ENCODE measurements at places on chromosomes 4 and X.

GRCh38 chrX:110409925-110410324 is 51.3 kb downstream of the RTL9 start:
- no peak for DNase-seq

- DNase-seq, result no peak
Observed at GRCh38 chr4:13093170-13093569, 391.0 kb downstream of the RAB28 start.

DNA sequence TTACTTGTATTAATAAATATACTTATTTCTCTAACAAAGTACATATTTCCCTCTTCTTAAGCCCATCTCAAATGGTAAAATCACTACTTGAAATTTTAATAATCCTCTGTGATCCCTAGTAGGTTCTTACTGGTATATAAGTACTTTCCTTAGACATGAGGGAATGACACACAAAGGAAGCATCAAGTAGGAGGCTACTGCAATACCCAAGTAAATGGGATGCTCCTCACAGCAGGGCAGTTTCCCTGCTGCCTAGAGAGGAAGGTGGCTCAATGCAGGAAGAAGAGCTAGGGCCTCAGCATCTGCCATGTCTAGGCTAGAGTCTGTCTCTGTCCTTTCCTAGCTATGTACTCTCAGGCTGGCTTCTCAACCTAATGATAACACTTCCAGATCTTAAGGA is 122.1 kb upstream of the DIPK2B start:
- DNase-seq, result no peak

GRCh38 chr4:143189528-143189927 is 4.8 kb downstream of the USP38 start:
- no peak for DNase-seq

GRCh38 chr4:105135785-105136184 is 10.9 kb upstream of the TET2 start:
- no peak for DNase-seq

GRCh38 chr4:169617306-169617705 is 3.1 kb upstream of the CLCN3 start:
- DNase-seq, result no peak

DNA sequence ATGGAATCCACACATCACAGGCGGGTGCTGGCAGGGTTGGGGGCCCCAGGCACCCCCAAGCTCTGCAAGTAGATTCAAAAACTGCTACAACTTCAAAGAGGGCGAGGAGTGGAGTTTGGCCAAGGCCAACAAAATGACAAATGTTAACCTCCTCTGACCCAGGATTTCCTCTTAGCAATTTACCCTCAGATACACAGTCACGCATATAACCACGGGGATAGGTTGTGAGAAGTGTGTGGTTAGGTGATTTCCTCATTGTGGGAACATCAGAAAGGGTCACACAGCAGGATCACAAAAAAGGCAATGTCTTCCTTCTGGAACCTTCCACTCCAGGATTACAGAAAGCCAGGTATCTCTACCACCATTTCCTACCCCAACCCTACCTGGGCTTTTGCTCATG is 62.4 kb downstream of the C4orf50 start:
- DNase-seq, result no peak

DNA sequence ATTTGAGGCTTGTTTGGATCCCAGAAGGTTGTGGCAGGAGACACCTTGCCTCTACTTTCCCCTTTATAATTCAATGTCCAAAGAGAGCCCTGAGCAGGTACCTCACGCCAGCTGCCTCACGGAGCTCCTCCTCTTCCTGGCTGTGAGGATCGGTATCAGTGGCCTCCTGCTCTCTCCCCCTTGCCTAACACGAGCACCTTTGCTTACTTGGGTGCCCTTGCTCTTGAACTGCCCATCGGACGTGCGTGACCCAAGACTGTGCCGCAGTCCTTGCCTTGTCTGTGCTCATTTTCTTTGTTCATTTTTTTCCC is 27.8 kb upstream of the MSANTD1 start:
- no peak for DNase-seq

DNA sequence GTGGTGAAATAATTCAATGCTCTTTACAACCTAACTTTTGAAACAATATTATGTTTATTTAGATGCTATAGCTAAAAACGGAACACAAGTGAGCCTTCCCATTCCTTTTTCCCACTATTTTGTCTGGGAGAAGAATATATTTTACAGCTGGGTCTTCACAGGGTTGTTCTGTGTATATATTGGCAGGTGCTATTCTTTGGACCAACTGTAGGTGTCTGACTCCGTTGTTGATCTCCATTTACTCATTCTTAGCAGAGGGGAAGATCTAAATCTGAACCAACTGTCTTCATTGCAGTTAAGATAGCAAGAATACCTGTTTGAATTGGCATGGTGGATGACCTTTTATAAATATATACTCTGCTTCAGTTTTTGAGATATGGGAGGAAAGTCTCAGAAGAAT is 257.4 kb downstream of the CFAP299 start:
- no peak for DNase-seq

DNA sequence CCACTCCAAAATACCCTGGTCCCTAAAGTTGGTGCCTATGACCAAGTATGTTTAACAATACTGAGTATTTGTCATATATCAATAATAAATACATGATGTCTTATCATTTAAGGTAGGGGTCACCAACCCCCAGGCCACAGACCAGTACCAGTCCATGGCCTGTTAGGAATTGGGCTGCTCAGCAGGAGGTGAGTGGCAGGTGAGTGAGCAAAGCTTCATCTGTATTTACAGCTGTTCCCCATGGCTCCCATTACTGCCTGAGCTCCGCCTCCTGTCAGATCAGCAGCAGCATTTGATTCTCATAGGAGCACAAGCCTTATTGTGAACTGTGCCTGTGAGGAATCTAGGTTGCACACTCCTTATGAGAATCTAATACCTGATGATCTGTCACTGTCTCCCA is 126.2 kb downstream of the HNRNPD start:
- no peak for DNase-seq

GRCh38 chr4:123345935-123346300 is 50.7 kb upstream of the SPRY1 start:
- DNase-seq, result no peak

- no peak for DNase-seq
Observed at GRCh38 chr4:96642490-96642889, 802.6 kb downstream of the PDHA2 start.

DNA sequence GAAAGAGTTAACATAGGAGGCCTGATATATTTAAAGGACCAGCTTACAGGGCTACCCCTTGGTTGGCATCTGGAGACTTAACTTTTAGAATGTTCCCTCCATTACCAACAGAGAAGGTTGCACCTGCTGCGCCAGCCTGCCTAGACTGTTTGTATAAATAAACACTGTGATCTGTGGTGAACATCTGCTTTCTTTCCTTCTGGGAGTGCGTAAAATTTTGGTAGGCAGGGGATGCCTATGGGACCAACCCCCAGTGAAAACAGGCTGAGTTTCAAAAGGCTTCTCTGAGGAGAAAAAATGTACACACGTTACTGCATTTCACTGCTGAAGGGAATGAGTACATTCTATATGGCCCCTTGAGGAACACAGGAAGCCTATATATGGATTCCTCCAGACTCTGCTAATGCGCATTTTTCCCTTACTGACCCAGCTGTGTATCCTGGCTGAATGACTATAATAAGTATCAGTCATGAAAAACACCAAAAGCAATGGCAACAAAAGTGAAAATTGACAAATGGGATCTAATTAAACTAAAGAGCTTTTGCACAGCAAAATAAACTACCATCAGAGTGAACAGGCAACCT is 13.8 kb downstream of the CENPC start:
- no peak for DNase-seq

DNA sequence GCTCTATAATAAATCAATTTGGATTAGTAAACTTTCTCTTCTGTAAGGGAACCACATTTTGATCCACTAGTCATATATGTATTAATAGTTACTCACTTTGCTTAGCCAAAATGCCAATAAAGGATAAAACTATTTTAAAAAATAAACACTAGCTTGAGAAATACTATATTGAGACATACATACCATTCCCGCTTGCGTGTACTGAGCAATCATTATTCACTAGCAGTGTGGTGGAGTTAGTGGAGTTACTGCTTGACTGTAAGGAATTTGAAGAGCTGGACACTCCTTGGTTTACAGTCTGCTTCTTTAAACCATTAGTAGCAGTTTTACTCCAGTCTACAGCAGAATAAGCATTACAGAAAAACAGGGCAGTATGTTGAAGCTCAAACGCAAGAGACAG is 10.8 kb upstream of the PHKA2 start:
- DNase-seq, result no peak

DNA sequence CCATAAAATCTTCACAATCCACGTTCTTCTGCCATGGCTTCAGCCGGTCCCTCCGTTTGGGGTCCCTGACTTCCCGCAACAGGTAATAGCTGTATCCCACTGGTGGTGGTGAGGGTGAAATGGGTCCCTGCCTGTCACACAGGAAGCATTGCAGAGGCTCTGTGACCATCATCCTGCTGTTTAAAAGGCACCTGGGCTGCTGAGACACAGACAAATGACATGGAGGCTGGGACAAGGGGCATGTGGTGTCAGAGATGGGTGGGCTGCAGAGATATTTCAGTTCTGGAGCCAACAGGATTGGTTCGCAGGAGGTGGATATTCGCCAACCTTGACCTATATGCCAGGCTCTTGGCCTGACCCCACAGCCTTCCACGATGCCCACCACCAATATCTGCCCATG is 82.1 kb downstream of the JAKMIP1 start:
- DNase-seq, result no peak

DNA sequence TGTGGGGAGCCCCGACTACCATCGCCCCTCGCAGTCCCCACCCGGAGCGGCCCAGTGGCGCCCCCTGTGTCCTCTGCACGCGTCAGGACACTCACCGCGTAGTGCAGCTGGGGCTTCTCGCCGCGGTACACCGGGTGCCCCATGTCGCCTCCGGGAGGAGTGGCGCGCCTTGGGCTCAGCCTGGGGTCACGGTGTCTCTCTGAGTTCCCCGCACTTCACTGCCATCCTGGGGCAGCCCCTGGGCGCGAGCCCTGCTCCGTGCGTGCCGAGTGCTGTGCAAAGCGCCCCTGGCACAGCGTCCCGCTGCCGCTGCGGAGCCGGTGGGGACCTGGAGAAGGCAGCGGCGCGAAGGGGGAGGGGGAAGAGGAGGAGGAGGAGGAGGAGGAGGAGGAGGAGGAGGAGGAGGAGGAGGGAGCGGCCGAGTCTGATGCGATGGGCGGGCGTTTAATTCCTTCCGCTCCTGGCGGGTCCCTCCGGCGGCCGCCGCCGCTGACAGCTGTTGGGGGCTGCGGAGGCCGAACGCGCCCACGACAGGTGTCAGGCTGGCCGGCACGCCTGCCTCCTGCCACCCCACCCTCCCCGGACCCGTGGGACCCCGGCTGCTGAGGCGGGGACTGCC is 134.3 kb downstream of the AMELX start:
- DNase-seq, result no peak

DNA sequence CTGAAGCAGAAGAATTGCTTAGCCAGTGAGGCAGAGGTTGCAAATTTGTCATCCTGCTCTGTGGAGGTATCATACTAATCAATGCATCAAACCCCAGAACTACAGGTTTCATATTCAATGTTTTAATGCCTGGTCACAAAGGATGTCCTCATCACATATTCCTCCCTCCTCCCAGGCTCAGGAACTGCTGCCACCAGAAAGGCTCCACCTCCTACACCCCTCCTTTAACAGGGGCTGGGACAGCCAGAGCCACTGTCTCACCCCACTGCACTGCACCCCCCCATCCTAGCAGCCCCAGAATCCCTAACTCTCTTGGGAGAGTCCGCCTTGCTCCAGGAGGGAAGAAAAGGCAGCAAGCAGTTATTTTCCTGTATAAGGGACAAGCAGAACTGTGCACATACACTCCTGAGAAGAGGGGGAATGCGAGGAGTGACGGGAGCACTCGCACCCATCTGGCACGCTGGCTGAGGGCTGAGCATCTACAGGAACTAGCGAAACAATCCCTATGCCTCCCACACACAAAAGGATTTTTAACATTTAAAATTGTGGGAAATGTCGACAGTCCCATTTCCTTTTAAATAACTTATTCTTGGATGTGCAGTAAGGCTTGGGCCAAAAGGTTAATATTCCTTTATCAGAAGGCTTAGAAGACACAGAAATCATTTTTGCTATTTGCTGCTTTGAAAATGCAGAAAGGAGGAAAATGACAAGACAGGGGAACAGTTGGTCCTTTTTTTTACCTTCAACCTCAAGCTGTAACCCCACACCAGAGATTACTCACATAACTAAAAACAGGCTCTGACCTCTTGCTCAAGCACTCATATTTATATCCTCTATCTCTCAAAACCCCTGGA is 27.8 kb downstream of the CD99L2 start:
- no peak for DNase-seq

DNA sequence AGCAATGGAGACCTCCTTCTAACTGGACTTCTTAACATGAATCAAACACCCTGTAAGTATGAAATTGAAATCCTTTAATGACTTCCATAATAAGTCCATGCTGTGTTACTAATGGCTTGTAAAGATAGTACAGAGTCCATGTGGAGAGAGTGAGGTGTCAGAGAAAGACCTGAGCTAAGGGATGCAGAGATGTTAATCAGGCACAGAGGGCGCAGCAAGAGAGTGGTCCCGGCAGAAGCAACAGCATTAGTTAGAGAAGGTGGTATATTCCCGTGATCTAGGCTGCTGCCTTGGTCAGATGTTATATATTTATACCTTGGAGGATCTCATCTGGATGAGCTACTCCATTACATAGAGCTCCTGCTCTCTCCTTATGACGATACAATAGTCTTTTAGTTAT is 295.3 kb downstream of the LDB2 start:
- no peak for DNase-seq

- no peak for DNase-seq
Observed at GRCh38 chr4:124939908-124940307, 227.4 kb upstream of the ANKRD50 start.

DNA sequence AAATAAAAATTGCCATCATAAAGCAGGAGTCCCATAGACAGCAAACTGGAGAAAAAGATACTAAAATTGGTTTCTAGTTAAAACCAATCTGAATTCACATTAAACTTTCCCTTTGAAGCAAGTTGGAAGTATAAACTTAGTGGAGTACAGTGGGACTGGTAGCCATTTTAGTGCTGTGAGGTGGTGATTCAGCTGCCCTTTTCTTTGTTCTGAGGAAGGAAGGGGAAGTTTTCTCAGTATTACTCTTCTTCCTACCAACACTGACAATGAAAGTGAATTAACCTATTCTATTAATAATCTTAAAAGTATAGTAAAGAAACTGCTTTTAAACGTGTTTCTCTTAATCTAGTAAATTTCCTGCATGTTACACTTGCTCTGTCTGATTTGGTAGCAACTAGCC is 36.7 kb downstream of the SLC9A6 start:
- no peak for DNase-seq

GRCh38 chr4:33184657-33185290 is 2464.6 kb downstream of the PCDH7 start:
- DNase-seq, result no peak

Measured in C1 segment of cervical spinal cord (tissue), 14 donors.